Stimulated activated CD8-positive, alpha-beta memory T cell treated with anti-CD3 and anti-CD28 coated beads, Interleukin-7, amount 100 ng/mL, for 48 hours (primary cell): ENCODE measurements at places on chromosomes 12 and 14.
A peak's percentile ranks its signal among the peaks of the same experiment; 100 is the strongest.

GRCh38 chr12:132827763-132828703, 636 bp downstream of the GOLGA3 start:
- no peak for DNase-seq

- DNase-seq, result no peak
Observed at GRCh38 chr12:119036878-119037825, 55.8 kb downstream of the SRRM4 start.

DNA sequence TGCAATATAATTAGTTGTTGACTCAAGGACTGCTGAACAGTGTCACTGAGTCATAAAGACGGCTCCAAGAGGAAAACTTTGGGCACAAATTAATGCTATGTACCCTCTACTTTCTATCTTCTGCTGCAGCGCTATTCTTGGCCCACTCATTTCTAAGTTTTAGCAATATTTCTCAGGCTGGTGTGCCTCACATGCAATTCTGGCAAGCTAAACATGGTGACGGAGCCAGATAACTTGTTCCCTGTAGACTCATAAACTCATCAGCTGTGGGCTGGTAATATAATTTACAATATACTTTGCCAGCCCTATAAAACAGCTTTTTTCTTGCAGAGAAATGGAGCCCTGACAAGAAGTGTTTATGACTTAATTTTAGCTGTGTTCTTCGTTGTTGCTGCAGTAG, 615.1 kb downstream of the NRXN3 start:
- DNase-seq, result no peak

DNA sequence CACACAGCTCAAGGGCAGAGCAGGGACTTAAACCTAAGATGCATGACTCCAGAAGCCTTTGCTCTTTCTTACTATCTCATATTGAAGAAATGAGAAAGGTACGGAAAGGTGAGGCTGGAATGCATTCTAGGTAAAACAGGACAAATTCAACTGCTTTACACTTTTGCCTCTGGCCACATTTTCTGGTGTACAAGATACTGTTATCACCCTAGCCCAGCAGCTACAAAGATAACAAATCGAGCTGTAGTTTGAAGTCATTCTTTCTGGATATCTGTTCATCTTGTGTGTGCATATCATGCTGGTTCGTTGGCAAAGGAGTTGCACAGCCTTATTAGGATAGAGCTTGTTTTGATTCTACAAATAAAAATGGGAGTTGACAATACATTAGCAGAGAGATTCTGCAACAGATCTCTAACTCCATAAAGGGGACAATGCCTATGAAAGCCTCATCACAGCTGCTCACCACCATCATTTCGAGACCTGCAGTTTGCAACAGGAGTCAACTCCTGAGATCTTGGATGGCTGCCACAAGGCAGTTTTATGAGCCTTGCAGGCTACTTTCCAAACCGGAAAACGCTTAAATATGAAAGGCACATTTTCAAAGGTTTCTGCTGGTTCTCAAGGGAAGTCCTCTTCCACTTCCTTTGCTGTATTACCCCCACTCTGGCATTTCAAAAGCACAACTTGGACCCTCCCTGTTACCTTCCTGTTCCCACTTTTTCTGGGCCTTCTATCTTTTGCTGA, 64.9 kb downstream of the STXBP6 start:
- no peak for DNase-seq

DNA sequence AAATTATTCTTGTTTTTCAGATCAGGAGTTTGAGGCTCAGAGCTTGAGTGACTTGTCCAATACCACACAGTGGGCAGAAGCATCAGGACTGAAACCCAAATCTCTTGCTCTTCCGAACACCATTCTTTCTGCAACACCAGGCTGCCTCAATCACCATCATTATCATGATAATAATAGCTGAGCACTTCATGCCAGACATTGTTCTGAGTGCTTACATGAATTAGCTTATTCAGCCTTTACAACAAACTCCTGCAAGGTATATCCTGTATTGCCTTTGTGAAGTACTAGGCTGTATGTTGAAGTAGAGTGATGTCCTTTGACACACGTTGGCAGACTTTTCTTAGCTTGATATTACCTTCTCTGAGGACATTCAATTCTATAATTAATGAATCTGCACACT, 257.4 kb upstream of the ATP2B1 start:
- no peak for DNase-seq

GRCh38 chr14:91369628-91370445, 47.8 kb downstream of the CCDC88C start:
- no peak for DNase-seq

DNA sequence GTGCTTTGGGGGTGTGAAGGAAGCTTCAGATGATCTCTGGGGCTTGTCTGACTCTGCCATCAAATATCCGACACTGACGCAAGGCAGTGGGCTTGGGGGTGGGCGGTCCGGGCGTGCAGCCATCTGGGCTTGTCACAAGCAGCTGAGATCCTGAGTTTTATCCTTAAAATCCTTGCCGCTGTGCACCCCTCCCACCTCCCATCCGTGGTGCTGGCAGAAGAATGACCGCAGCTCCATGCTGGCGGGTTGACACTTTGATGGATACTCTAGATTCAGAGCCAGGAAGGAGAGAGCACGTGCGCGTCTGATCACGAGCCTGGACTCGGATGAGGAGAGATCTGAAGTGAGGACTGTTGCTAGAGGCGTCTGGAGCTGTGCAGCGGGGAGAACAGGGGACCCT, 3.0 kb downstream of the ZFYVE21 start:
- DNase-seq, result no peak

GRCh38 chr14:106845286-106846087, 1319.1 kb downstream of the TMEM121 start:
- DNase-seq, result peak; percentile 32

DNA sequence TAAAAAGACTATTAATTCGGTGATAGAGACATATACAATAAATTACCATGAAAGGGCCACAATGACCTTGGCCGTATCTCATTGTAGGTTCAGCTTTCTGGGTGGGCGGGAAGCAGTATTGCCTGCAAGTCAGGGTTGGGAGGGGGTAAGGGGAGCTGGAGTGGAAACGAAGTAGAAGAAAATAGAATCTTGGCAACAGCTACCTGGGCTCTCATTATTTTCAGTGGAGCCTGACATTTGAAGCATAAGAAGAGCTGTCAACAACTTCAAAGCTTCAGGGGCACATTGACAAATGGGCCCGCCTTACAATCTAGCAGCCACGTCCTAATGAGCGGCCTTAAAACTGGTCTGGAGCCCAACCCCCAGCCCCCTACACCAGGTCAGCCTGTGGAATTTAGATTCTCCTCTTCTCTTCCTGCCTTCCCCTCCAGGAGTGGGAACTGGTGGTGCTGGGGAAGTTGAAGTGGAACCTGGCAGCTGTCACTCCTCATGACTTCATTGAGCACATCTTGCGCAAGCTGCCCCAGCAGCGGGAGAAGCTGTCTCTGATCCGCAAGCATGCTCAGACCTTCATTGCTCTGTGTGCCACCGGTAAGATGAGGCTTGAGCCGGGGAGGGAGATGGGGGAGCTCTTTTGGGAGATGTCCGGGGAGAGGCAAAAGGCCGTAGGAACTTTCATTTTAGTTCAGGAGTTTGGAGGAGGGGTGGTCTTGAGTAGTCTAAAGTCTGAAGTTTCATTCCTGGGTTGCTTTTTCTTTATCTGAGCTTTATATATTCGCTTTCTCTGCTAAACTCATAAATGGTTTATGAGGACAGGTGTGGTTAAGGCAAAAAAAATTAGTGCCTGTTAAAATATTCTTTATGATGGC, 5.0 kb downstream of the CCND2 start:
- no peak for DNase-seq

DNA sequence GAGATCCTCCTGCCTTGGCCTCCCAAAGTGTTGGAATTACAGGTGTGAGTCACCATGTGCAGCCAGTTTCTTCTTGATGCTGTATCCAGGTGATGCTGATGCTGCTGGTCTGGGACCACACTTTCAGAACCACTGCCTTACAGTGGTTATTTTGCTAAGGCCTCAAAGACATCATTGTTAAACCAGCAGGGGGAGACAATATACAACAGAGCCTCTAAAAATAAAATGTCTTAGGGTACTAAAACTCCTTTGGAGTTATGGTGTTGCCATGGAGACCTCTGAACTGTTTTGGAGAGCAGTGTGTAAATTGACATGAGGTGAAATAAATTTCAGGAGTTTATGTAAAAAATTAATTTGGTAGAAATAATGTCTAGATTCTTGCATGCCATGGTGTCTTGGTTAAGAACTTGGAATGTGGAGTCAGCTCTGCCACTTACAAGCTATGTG, 1.1 kb upstream of the ARG2 start:
- DNase-seq, result no peak

DNA sequence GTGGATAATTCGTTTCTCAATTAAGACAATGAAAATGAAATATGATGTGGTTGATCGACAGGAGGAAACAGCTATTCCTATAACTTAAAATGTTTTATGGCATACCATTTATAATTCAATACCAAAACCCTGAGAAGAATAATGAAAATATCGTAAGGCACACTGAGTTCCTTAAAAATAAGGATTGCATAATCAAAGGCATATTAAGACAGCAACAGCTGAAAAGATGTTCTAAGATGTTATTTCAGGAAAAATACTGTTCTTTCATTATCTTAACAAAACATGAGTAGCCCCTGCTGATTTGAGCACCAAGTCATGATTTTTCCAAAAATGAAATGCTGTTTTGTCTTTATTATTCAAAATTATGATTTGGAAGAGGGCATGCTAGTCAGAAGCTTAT, 189.4 kb upstream of the ALG10 start:
- no peak for DNase-seq

DNA sequence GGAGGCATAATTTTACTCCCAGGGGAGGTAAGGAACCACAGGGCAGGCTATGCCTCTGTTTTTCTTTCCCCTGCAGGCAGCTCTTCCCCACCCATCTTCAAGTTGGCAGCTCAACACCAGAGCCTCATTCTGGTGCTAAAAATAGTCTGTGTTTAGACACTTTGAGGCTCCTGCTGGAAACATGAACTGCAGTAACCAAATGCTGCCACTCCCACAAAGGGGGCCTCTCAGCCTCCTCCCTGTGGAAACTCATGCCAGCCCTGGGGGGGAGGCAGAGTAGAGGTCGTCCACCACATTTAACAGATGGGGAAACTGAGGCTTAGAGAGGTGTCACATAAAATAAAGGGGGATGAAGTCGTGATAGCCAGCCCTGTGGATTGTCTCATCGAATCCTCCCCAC, 61.4 kb downstream of the WSCD2 start:
- DNase-seq, result no peak

DNA sequence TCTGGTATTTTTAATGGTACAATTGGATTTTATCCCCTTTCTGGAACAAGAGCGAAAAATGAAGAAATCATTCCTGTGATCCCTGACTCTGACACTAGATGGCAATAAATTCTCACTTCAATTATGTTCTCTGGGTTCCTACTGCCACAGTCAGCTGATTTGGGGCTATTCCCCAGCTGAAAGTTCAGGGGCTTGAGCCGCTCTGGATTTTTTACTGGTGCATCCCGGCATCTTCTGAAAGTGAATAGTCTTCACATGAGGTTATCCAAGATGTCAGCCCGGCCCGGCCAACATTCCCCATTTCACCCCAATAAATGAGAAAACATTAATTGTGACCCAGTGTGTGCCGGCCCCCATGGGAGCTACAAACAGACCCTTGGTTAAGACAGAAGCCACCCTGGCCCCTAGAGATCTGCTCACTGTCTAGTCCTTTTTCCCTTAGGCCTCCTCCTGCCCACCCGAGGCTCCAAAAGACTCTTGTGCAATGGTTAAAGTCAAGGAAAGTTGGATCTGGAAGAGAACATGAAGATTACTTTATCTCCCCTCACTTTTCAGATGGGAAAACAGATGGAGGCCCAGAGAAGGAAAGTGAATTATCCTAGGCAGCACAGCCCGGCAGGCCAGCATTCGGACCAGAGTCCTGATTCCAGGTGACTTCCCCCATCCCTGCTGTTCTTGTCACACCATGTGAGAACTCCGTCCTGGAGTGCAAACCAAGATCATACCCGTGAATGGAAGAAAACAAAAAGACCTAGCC, 20.8 kb downstream of the CKAP4 start:
- DNase-seq, result no peak

DNA sequence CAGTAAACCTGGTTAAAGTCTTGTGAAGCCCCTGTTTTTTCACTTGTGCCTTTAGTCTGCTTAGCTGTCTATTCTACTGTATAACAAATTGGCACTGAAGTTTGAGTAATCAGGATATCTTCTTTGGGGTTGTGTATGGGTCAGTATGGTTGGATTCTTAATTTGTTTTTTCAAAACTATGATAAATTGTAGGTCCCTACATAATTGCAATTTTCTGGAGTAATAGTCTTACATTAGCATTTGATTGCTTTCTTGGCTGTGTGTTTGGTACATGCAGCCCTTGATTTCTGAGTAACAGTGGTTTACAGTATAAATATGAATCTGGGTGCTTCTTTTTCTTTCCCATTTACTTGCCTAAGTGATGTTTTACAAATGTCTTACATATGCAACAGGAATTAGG, 186.6 kb downstream of the TMTC2 start:
- DNase-seq, result no peak

GRCh38 chr12:39930101-39930500, 175.8 kb downstream of the SLC2A13 start:
- DNase-seq, result no peak

- no peak for DNase-seq
Observed at GRCh38 chr12:122964439-122965257, 1.6 kb downstream of the ABCB9 start.

GRCh38 chr14:105880616-105881015, 354.2 kb downstream of the TMEM121 start:
- DNase-seq, result no peak

GRCh38 chr12:47754881-47755280, 3.8 kb downstream of the RAPGEF3 start:
- DNase-seq, result no peak

GRCh38 chr12:62603061-62603810, 136.6 kb downstream of the MON2 start:
- peak; percentile 63 for DNase-seq

- DNase-seq, result no peak
Observed at GRCh38 chr14:64725261-64725815, 21.1 kb downstream of the PLEKHG3 start.

DNA sequence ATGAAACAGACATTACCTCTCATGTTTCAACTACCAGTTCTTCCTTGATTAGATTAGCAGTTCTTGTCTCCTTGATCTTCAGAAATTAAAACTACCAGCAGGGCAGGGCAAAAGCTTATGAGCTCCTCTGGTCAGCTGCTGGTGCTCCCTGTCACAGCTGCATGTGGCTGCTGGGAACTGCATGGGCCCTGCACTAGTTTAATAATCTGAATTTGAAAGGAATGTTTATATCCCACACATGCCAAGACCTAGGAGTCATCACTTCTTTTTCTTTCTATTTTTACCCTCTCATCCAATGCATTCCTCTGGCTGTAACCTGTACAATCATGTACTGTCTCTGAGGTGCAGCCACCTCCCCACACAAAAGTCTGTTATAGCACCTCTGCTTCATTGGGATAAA, 73.9 kb downstream of the ARMH4 start:
- no peak for DNase-seq

GRCh38 chr14:78508023-78508422, 337.9 kb downstream of the NRXN3 start:
- no peak for DNase-seq

DNA sequence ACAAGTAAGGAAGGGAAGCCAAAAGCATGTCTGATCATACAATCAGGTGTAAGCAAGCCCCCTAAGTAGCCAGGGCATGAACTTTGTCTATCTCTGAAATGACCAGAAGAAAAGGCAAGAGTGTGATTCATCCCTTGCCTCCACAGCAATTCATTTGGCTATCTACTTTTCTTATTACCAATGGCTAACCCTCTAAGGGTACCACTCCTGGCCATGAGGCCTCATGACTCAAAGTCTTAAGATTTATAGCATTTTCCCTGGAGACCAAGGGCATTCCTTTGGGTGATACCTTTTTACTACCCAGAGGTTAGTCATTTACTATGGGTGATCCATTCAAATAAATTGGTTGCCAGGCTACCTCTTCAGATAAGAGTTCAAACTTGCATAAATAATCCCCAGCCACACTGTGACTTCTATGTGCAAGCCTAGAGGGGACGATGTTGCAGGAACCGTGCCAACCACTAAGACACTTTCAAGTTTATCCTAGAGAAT, 1.5 kb upstream of the LGALS3 start:
- DNase-seq, result no peak
